ENCODE measurements at places on chromosomes 1 and 21.

- DNase-seq = no peak
These were observed 64.2 kb downstream of the ETS2 start for GRCh38 chr21:38869946-38870345.

DNA sequence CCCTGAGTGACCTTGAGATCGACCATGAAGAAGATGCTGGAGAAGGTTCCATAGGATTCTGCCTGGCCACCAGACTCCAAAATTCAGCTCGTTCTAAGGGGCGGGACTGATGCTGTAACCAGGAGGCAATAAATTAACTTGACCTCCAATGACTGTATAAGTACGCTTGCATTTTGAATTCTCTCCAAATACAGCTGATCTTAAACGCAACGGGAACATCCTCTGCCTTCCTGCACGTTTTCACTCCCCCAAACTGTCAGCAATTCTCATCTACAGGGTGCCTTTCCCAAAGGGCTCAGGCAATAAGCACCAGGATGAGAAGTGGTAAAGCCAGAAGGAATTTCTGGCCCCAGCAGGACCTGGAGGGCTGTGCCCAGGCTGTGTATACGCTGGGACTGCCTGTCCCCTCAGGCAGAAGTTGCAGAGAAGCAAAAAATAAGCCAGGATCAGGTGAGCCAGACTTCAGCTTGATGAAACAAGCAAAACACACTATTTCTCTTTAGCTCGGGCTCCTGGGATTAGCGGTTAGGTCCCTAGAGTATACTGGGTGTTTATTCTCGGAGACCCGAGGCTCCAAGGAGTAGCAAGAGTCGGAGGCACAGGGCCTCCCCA is 124.8 kb downstream of the LRIG2 start:
- DNase-seq = no peak

DNA sequence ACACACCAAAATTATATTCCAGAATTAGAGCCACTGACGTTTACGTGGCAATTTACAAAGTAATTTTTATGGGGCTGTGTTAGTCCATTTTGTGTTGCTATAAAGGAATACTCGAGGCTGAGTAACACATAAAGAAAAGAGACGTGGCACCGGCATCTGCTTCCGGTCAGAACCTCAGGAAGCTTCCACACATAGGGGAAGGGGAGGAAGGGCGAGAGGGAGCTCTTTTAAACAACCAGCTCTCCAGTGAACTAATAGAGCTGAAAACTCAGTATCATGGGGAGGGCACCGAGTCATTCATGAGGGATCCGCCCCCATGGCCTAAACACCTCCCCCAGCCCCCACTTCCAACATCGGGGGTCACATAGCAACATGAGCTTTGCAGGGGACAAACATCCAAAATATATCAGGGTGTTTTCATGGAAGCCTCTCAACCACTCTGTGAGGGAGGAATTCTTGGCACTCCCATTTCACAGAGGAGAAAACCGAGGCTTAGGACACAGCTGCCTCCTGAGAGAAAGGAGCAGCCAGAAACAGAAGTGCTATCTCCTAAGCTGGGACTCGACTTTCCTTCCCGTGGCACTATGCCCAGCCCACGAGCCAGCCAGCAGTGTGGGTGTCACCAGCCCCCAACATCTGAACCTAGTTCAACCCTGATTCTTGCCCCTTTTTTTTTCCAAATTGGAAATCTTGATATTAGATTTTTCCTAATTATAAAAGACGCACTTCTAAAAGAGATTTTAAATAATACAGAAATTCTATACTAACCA is 29.2 kb downstream of the MIS18A start:
- DNase-seq = no peak

GRCh38 chr1:9767964-9768668 is 55.6 kb downstream of the CLSTN1 start:
- no peak for DNase-seq

- DNase-seq = no peak
These were observed 137.8 kb downstream of the KIF26B start for GRCh38 chr1:245292553-245292952.

DNA sequence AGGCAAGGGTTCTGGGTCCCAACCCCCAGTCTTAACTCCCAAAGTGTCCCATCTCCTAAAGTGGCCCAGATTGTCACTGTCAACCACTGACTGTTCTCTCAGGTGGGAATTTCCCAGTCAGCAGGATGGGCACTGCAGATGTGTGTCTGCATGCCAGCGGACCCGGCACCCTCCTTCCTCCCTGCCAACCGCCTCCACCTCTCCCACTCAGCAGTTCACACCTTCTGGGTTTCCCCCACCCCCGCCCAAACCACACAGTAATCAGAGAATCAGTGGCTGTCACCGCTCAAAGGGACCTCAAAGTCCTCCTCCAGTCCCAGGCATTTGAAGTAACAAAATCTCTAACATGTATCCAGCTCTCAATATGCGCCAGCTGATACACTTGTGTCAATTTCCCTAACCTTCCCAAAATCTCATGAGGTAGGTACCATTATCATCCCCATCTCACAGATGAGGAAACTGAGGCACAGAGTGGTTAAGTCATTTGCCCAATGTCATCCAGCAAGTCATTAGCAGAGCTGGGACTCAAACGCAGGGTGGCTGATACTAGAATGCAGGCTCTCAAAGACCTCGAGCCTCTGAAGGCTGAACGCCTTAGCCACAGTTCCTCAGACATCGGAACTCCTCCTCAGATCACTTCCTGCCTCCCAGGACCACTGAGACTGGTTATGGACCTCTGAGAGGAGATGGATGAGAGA is 4.8 kb downstream of the RUNX3 start:
- peak; percentile 82 for DNase-seq

DNA sequence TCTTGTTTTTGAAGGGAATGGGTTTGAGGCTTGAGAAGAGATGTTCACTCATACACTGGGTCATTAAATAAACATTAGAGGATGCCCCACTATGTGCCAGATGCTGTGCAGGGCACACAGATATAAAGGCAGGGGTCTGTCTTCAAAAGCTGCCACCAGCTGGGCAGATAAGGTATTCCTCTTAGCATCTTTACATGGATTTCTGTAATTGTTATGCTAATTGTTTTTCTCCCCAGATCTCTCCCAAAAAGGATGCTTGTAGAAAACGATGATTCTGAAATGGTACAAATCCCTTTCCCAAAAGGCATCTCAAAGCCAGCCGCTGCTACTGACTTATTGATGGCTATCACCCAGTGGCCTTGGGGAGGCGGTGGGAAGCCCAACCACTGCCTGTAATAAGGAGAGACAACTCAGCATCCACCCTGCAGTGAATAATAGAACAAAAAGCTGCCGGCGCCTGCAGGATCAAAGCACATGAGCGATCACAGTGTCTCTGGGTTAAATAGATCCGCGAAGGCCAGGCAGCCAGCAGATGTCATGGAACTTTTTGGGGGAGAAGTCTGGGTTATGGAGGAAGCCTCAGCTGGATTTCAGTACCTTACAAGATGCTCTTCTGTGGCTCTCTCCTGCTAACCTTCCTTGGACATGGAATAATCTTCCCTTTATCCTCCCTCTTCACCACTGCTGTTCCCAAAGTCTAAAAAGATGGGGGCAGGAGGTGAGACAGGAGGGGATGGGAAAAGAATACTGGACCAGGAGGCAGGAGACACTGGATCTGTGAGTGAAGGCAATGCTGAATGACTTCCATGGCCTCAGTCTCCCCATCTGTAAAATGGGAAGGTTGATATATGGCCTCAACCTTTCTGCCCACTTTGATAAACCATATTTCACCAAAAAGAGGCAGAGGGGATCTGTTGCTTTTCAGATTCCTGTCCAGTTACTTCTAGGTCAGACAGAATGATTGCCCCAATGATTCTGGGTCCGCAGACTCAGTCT is 54.8 kb upstream of the CD34 start:
- no peak for DNase-seq

GRCh38 chr1:232579958-232580941 is 49.7 kb downstream of the SIPA1L2 start:
- DNase-seq = no peak

DNA sequence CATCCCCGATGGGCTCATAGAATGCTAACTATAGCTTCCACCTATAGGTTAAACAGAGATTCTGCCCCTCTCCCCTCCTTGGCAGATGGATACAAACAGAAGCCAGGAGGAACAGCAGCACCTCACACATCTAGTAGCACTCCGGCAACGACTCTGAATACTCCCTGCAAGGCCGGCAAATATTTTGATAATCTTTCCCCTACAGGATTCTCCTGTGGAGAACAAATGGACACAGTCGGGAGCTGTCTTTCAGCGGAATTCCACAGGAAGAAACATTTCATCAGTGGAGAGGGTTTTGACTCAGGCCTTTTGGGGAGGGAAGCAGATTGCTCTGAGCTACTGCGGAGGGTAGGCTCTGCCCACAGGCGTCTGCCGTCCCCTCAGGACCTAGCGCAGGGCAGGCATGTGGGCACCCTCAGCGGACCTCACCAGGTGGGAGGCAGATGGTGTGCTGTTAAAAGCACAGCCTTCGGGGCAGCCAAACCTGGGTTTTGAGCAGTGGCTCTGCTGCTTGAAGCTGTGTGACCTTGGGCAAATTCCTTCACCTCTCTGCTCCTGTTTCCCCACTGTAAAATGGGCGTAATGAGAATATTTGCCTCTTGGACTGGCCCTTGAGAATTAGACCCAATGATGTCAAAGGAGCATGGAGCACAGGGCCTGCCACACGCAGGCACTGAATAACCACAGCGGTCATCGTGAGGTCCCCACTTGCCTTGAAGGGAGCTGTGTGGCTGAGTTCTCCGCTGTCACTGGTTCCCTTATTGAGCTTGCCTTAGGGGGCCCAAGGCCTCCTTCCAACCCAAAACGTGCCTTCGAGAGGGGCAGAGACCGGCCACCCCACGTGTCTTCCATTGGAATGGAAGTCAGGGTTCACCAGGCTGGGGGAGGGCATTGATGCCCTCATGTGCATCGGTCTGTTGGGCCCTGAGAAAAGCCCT is 19.2 kb upstream of the BCAR3 start:
- DNase-seq = no peak

Data from central memory CD8-positive, alpha-beta T cell (primary cell).